Glutamatergic neuron (in vitro differentiated cells): ENCODE measurements at places on chromosomes 13 and 19. TPM values are rescaled to one million over a fixed set of nuclear protein-coding genes. Genes with fewer than 3 reads are reported as not detected.
A peak's percentile ranks its signal among the peaks of the same experiment; 100 is the strongest.

- peaks cover 42% of the 10 kb centered on the region for H3K4me1 ChIP-seq
- H3K36me3 ChIP-seq, result no peaks in the 10 kb centered on the region
- no peak overlapping the region for H3K27ac ChIP-seq
- H3K27me3 ChIP-seq, result peaks cover 1% of the 10 kb centered on the region
- DNase-seq, result no peak
Observed at GRCh38 chr13:94317063-94317491, 162.4 kb downstream of the DCT start.

- H3K4me3 ChIP-seq, result peak overlapping the region; percentile 60
- peak; percentile 72 for DNase-seq
- peaks cover 7% of the 10 kb centered on the region for H3K27me3 ChIP-seq
- H3K27ac ChIP-seq, result no peak overlapping the region
- no peaks in the 10 kb centered on the region for H3K4me1 ChIP-seq
Observed at GRCh38 chr13:20127562-20128458, 33.0 kb downstream of the GJA3 start.

GRCh38 chr19:7441468-7442146 is 47.2 kb downstream of the PEX11G start:
- H3K36me3 ChIP-seq, result peaks cover 2% of the 10 kb centered on the region
- no peak overlapping the region for H3K27ac ChIP-seq
- H3K4me3 ChIP-seq, result no peak overlapping the region

- H3K4me3 ChIP-seq, result no peak overlapping the region
- peaks cover 2% of the 10 kb centered on the region for H3K27me3 ChIP-seq
- no peak overlapping the region for H3K27ac ChIP-seq
- DNase-seq, result no peak
Observed at GRCh38 chr19:28736528-28736927, 476.4 kb downstream of the UQCRFS1 start.

The AP1M2 gene
- total RNA-seq, result 1.2 TPM

The CDC34 gene
- 136 TPM for total RNA-seq
